ENCODE measurements at places on chromosomes 11 and 22. TPM values are rescaled to one million over a fixed set of nuclear protein-coding genes. Genes with fewer than 3 reads are reported as not detected.

PRR33 gene
- not detected for total RNA-seq

OR51B5 gene
- not detected for total RNA-seq

SCN4B gene
- total RNA-seq: 0.89 TPM

SSH3 gene
- 19.1 TPM for total RNA-seq

CCND1 gene
- total RNA-seq: 482 TPM

VSTM5 gene
- total RNA-seq: 0.45 TPM

DEFB131B gene
- not detected for total RNA-seq

XRRA1 gene
- 8.9 TPM for total RNA-seq

CTSW gene
- not detected for total RNA-seq

MN1 gene
- 98.6 TPM for total RNA-seq

C1QTNF5 gene
- total RNA-seq: 6.3 TPM

COPB1 gene
- total RNA-seq: 236 TPM

ZP1 gene
- not detected for total RNA-seq

OPCML gene
- total RNA-seq: 7.9 TPM

PIK3IP1 gene
- 22.3 TPM for total RNA-seq

VSIG10L2 gene
- total RNA-seq: not detected

GRIA4 gene
- total RNA-seq: 0.53 TPM

CARNS1 gene
- total RNA-seq: 0.23 TPM

OR52K2 gene
- total RNA-seq: not detected

ART1 gene
- total RNA-seq: not detected

TFIP11 gene
- 36.1 TPM for total RNA-seq

MMP12 gene
- total RNA-seq: not detected

TECTA gene
- total RNA-seq: 0.84 TPM

PHF5A gene
- total RNA-seq: 30.9 TPM

RIC3 gene
- 3.0 TPM for total RNA-seq

LINC01488 gene
- total RNA-seq: not detected

CADM1 gene
- total RNA-seq: 491 TPM

TIGD3 gene
- 0.29 TPM for total RNA-seq

CCDC89 gene
- 0.30 TPM for total RNA-seq

WNT11 gene
- total RNA-seq: 1.3 TPM

PAAF1 gene
- total RNA-seq: 15.6 TPM

TCIRG1 gene
- 55.1 TPM for total RNA-seq

LRRN4CL gene
- total RNA-seq: 0.17 TPM

FBLN1 gene
- 72.5 TPM for total RNA-seq

DPP3 gene
- 60.0 TPM for total RNA-seq

DDI1 gene
- not detected for total RNA-seq

SLC29A2 gene
- 6.6 TPM for total RNA-seq

RBM4 gene
- total RNA-seq: 151 TPM

SYT13 gene
- 0.50 TPM for total RNA-seq

OR2AG1 gene
- not detected for total RNA-seq

ZFTA gene
- total RNA-seq: 31.2 TPM

OR51E2 gene
- total RNA-seq: 0.38 TPM

MRGPRX3 gene
- total RNA-seq: not detected

RPS6KA4 gene
- total RNA-seq: 36.2 TPM

GNB1L gene
- 14.3 TPM for total RNA-seq

LRRC55 gene
- total RNA-seq: not detected

OR52I2 gene
- total RNA-seq: not detected

ABCG4 gene
- 0.55 TPM for total RNA-seq

CEND1 gene
- 0.62 TPM for total RNA-seq

GUCD1 gene
- 84.3 TPM for total RNA-seq
